ENCODE measurements at places on chromosomes 3 and 15.
A peak's percentile ranks its signal among the peaks of the same experiment; 100 is the strongest.

DNA sequence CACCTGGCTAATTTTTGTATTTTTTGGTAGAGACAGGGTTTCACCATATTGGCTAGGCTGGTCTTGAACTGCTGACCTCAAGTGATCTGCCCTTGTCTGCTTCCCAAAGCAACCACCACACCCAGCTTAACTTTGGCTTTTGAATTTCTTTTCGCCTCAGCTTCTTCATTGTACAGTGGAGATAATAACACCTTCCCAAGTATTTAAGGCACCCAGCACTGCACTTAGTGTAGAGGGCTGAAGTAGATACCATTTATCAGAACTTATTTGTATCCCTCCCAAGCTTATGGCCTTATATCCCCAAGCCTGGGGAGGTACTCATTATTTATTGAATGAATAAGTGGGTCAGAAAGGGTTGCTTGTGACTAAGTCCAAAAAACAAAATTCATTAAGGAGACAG, 2.3 kb downstream of the SQOR start:
- DNase-seq: no peak

DNA sequence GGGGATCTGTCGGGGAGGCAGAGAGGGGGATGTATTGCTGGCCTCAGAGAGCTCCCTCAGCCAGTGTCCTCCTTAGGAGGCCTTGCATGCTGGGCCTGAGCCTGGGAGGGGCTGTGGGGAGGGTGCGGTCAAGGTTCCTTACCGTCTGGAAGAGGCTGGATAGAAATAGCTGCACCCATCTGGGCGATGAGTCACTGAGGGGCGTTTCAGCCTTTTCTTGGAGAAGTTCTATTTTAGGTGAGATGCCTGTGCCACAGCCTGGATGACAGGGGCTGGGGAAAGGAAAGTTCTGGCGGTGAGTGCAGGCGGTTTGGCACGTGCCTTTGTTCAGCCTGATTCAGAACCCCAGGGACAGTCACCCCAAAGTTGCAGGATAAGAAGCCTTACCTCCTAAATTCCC, 35.7 kb upstream of the APEH start:
- DNase-seq: no peak

GRCh38 chr15:45377609-45378148, 665 bp downstream of the GATM start:
- DNase-seq: peak; percentile 23

- no peak for DNase-seq
Observed at GRCh38 chr15:45107941-45108630, 5.9 kb downstream of the DUOX2 start.

Measured in GM20000 (cell line).